Esophagus squamous epithelium (tissue), 5 donors: ENCODE measurements at places on chromosomes 13 and 19.

DNA sequence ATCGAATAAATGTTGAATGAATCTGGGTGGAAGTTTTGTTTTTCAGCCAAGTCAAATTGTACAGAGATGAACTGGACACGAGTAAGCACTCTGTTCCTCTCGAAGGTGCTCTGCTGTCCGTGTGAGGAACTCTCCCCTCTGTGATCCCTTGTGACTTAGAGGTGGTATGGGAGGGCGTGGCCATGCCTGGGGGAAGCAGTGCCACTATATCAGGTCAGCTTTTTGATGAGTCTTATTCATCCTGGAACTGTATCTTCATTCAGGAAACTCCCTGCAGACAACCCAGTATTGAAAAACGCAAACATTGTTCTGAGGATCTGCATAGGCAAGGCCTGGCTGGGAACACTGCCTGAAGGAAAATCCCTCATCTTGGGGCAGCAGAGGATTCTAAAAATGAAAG, 45.7 kb upstream of the FLT1 start:
- no peak for DNase-seq

GRCh38 chr13:43307921-43308433, 284.6 kb downstream of the DNAJC15 start:
- no peak for DNase-seq

DNA sequence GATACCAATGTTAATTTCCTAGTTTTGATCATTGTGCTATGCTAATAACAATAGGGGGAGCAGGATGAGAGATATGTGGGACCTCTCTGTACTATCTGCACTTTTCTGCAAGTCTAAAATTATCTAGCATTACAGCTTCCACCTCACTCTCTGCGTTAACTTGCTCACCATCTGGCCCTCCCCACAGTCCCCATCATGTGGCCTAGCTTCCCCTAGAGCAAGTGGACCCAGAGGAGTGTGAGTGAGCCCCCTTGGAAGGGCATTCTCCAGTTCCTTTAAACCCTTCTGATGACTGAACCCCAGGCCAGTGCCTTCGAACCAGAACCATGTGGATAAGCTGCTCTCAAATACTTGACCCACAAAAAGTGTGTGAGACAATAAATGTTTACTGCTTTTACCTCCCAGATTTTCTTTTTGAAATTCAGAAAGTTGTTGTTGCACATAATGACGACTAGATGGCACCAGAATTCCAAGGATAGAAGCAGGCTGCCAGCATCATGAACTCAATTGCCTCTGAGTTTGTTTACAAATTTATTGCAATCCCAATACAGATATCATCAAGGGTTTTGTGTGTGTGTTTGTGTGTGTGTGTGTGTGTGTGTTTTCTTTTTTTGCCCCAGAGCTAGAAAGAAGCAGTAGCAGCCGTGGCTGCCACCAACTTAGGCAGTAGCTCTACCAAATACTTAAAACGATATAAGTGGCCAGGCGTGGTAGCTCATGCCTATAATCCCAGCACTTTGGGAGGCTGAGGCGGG, 49.0 kb upstream of the ZNF780A start:
- no peak for DNase-seq

DNA sequence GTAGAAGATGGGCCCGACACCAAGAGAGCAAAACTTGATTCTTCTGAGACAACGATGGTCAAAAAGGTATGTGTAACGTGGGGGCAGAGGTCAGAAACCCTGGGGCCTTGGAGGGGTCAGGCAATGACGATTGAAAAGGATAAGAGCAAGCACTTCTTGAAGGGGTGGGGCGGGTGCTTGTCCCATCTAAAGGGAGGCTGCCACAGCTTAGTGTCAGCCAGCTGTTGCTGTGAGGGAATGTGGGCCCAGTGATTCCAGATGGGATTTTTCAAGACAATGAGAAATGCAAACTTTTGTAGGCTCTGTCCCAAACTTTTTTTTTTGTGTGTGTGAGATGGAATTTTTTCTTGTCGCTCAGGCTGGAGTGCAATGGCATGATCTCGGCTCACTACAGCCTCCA, 24.5 kb downstream of the SAE1 start:
- no peak for DNase-seq

DNA sequence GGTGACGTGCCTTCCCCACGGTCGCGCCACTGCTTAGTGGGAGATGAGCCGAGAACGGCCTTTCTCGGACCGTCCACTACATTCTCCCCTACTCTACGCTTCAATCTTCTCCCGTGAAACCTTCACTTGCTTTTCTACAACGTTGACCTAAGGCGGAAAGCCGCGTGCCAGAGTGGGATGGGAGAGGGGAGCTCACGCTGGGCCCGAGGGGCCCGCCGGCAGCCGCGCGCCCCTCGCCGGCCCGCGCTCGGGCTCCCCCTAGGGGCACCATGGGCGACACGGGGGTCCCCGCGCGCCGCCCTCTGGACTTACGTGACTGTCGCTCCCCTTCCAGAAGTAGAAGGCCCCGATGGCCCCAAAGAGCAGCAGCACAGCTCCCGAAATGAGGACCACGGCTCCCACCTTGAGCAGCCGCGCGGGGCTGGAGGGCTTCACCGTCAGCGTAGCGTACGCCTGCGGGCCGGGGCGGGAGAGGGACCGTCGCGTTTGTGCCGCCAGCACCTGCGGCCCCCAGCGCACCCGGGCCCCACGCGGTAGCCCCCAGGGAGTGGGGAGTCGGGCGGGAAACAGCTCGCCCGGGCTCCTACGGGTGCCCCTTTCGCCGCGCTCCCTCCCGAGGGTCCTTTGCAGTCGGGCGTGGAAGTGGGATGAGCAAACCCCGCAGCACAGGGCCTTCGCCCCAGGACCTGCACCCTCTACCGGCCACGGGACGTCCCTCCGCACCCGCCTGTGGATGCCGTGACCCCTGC, 727 bp downstream of the CNMD start:
- no peak for DNase-seq

DNA sequence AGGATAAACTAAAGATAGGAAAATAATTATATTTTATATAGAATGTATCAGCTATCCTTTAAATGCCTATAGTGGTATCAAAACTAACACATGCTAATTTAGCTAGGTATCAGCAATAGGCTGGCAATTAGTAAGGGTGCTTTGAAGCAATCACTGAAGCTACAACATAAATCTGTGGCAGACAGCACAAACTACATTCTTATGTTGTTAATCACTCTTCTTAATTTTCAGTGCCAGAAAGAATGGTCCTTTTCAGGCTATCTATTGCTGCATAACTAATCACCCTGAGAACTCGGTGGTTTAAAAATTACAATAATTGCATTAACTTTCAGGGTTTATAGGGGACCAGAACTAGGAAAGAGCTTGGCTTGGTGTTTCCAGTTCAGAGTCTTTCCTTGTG, 963.1 kb downstream of the EFNB2 start:
- DNase-seq: no peak

DNA sequence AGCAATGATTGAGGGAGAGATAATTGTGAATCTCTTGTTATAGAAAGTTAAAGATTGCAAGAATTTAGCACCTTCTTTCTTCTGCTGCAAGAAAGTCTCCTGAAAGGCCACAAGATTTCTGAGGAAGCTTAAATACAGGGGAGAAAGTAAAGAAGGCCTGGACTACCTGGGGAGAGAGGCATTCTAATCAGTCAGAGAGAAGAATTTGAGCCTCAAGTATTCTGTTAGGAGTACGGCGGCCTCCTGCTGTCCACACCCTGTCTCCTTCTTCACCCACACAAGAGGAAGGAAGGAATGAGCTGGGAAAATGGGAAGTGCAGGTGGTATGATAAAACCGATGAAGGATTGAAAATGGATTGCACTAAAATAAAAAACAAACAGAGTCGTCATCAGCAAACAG, 474.7 kb downstream of the DIAPH3 start:
- no peak for DNase-seq

GRCh38 chr13:37413161-37413560, 185.4 kb downstream of the POSTN start:
- no peak for DNase-seq

DNA sequence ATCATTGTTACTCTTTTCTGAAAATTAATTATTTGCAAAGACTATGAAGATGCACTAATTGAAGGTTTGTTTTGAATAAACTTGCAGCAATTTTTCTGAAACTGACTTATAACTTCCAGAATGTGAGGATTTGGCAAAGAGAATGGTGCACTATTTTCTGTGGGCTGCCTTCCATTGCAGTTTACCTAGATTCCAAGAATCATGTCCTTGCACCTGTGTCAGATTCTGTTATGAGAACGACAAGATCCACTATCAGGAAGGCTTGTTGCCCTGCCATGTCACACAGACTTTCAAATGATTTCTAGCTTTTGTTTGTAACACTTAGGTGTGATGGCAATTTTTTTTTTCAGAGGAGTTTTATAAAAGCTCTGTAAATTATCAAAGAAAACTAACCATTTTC, 5.6 kb upstream of the SLAIN1 start:
- DNase-seq: no peak
